ENCODE measurements at places on chromosomes 5 and 9. TPM values are rescaled to one million over a fixed set of nuclear protein-coding genes. Genes with fewer than 3 reads are reported as not detected.

The ABO gene
- total RNA-seq = 2.0 TPM

The BTNL8 gene
- total RNA-seq = not detected

The PLEKHG4B gene
- 10.1 TPM for total RNA-seq

The FOXD4L6 gene
- not detected for total RNA-seq

The LECT2 gene
- total RNA-seq = not detected

The PCDHA12 gene
- 5.1 TPM for total RNA-seq

The CMYA5 gene
- 39.5 TPM for total RNA-seq

The C9orf50 gene
- total RNA-seq = 0.71 TPM

The SARDH gene
- 18.9 TPM for total RNA-seq

The TNC gene
- 44.4 TPM for total RNA-seq

The DRD1 gene
- total RNA-seq = 6.8 TPM

The CKMT2 gene
- 32.4 TPM for total RNA-seq

The SUB1 gene
- 201 TPM for total RNA-seq

The OTP gene
- total RNA-seq = not detected

The STPG3 gene
- total RNA-seq = not detected

The DBN1 gene
- total RNA-seq = 132 TPM

The EIF4E1B gene
- 0.55 TPM for total RNA-seq

The PRR16 gene
- 5.5 TPM for total RNA-seq

The TEX48 gene
- total RNA-seq = not detected

The BTF3 gene
- 293 TPM for total RNA-seq

The RAPGEF6 gene
- 72.6 TPM for total RNA-seq

Data from camera-type eye (tissue), 1 donor.